NCI-H187 treated with DMSO at 0.1 percent for 48 hours (cell line): ENCODE measurements at places on chromosomes 5 and 9.
A peak's percentile ranks its signal among the peaks of the same experiment; 100 is the strongest.

DNA sequence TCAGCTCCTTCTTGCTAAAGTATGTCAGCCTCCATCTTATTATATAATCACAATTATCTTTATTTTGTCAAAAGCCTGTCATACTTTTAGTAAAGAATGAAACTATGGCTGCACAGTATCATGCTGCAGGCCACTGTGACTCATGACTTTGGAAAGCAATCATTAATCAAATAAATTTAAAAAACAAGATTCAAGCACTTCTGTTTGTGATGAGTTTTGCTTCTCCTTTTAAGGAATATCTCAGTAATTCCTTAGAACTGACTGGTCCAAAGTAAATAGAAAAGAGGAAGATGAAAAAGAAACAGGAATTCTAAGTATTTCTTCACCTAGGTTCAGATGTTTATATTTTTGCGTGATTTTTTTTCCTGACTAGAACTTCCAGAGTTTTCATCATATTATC, 83.1 kb downstream of the EDIL3 start:
- no peak for DNase-seq

DNA sequence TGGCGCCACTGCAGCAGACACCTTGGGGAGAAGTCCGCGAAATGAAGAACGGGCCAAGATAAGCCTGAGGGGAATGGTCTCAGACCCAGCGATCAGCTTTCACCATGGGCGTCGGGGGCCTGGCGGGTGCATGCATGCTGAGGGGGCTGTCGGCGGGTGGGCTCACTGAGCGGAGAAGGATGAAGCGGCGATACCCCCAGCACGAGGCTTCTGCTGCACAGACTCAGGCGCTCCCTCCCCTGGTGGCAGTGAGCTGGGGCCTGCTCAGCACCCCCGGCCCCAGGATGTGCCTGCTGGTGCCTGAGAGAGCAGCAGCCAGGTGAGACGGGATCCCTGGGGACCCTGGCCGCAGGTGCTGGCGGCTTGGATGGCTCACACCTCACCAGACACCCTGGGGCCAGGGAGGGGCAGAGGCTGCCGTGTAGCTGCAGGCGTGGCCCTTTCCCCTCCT, 31.2 kb downstream of the CEP72 start:
- DNase-seq = peak; percentile 71

- DNase-seq = peak; percentile 46
These were observed 10.4 kb downstream of the MED27 start for GRCh38 chr9:132069046-132069898.

DNA sequence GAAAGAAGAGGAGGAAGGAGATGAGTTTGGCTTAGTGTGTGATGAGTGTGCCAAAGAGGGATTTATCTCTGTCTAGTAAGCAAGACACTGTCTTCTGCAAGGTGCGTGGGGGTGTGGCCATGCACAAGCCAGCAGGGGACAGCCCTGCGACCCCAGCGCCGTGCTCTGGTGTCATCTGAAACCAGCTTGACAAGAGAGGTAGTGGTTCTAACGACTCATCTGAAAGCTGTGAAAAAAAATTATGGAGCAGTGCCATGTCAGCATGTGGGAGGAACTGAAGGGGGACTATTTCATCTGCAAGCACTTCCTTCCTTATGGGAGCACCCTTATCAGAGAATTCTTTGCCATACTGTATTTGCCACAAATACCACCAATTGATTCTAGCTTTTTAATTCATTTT, 398.6 kb downstream of the PSAT1 start:
- peak; percentile 16 for DNase-seq

DNA sequence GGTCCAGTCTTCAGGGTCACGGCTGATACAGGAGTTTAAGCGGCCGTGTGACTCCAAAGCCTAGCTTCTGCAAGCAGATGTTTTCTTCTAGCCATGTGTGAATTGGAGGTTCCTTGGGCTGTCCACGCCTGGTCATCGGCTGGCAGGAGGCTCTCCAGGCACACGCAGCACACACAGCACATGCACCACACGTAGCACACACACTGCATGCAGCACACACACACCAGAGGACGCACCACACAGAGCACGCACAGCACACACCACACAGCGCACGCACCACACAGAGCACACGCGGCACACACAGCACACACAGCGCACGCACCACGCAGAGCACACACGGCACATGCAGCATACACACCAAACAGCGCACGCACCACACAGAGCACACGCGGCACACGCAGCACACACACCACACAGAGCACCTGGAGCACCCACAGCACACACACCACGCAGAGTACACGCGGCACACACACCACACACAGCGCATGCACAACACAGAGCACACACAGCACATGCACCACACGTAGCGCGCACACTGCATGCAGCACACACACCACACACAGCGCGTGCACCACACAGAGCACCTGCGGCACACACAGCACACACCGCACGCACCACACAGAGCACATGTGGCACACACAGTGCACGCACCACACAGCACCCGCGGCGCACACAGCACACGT, 234.3 kb downstream of the FANCC start:
- no peak for DNase-seq

DNA sequence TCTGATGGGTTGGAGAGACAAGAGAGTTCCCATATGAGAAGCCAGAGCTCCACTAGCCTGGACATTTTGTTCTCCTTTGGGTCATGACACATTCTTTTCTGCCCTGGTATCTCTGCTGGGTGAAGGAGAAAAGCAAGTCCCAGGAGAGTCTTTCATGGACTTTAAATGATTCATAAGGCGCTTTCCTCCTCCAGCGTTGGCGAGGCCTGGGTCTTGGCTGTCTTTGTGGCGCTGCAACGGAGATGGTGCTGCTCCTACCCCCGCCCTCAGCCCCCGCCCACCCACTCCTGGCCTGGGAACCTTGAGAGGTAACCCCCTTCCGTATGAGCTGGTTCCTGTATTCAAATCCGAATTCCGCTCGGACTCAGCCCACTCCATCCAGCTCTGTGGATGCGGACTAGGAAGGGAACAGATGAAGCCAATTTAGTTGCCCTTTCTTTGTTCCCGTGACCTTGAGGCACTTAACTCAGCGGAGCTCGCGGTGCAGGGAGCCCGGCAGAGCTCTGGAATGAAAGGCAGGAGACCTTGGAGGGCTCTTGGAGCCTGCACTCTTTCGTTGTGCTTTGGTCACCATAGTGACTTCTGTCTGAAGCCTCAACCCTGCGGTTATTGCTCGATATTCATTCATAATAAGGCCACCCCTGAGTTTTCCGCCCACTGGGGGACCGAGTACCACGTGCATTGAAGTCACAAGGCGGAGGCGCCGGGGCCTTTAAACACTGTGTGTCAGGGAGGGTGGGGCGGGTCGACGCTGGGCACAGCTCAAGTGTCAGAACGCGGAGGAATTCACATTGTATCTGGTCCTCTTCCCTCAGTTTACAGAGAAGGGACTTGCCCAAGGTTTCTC, 14.0 kb upstream of the PWWP2A start:
- no peak for DNase-seq
